ENCODE measurements at places on chromosomes 11 and 22.

GRCh38 chr11:109426442-109427240, 4.7 kb downstream of the C11orf87 start:
- DNase-seq: no peak

GRCh38 chr11:22807855-22808570, 21.6 kb downstream of the SVIP start:
- no peak for DNase-seq

- DNase-seq: no peak
These were observed 22.8 kb downstream of the GRAP2 start for GRCh38 chr22:39923696-39924095.

DNA sequence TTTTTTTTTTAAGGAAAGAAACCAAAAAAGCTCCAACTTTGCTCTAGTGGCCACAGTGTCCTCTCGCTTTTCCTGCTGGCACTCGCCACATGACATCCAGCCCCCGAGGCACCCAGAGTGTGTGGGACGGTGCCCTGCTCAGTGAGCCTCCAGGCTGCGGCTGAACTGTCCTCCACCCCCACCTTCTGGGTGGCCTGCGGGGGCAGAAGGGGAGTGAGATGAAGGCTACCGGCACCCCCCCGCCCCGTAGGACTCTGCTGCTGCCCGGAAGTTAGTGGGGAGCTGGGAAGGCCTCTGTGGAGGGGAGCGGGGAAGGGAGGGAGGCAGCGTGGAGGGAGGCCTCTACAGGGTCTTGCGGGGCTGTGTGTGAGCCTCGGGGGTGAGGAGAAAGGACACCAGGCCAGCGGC, 264.4 kb downstream of the CTTN start:
- DNase-seq: no peak

GRCh38 chr11:122271745-122272144, 155.7 kb upstream of the BLID start:
- no peak for DNase-seq

GRCh38 chr11:10379022-10379421, 74.1 kb downstream of the ADM start:
- DNase-seq: no peak

DNA sequence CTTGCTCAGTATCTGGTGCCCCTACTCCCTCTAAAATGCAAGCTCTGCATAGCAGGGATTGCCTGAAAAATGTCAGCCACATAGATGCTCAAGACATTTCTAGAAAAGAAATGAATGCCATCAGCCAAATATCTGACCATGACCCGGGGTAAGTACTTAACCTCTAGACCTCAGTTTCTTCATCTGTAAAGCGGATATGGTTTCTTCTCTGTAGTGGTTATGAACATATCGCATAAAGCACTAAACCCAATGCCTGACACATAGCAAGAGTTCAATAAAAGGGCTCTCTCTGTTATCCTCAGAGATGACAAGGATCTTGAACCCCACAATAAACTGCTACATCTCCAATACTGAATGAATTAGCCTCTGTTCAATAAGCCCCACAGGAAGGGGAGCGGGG, 122.6 kb downstream of the ABTB2 start:
- no peak for DNase-seq

DNA sequence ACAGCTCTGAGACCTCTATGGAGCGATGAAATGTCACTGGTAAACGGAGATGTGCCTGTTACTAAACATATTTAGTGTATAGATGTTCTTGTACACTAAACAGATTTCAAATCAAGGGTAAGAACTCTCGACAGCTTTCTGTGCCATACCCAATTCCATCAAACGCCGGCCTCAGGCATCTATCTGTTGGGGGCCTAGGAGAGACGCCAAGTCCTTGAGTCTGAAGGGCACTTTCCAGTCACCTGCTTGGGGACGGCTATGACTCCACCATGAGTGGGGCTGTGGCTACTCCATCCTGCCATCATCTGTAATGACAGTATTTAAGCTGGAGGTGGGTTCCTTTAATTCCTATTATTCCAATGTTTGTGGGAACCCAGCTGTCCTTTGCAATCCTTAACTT, 87.8 kb downstream of the SHANK2 start:
- no peak for DNase-seq

DNA sequence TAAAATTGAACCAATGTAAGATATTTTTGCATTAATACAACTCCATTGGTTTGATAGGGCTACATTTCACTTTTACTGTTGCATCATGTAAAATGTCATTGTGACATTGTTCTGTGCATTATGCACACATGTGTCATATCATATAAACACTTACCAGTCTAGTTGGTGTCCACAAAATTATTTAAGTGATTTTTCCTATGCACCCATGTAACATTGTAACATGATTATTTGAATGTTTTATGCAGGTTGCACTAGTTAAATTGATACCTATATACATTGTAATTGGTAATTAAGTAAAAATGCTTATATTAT, 9.6 kb upstream of the BIRC3 start:
- DNase-seq: no peak

- no peak for DNase-seq
These were observed 232.1 kb downstream of the ST3GAL4 start for GRCh38 chr11:126587541-126587940.

GRCh38 chr11:134027671-134028070, 41.2 kb upstream of the JAM3 start:
- no peak for DNase-seq

DNA sequence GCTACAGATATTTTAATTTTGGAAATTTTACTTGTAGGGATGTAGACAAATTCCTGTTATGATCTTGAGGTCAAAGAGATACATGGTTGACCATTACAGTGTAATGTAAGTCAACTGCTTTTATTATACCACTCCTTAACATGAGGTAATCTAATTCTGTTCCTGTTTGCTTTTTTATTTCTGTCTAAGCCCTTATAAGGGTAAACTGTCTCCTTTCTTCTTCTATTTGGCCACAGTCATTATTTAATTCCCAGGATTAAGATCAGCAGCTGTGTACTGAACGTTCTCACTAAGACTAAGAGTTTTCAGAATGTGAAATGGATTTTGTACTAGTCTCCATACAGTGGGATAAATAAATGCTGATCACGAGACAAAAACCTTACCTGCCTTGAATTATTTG, 32.8 kb downstream of the C2CD3 start:
- no peak for DNase-seq

DNA sequence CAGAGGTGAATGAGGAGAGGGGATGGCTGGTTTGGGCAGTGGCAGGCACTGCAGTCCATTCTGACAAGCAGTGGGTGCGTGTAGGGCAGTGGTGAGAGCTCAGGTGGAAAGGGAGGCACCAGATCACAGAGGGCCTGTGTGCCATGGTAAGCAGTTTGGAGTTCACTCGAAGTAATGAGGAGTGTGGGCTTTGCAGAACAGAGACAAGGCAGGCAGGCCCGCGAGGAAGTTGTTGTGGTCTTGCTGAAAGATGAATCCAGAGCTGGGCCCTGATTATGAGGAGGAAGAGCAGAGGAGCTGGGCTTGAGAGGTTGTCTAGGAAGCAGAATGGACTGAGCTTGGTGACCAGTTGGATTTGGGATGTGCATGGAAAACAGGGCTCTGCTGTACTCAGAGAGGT, 1.6 kb upstream of the DNAJB13 start:
- no peak for DNase-seq

GRCh38 chr11:94144664-94145063, 16.0 kb downstream of the PANX1 start:
- DNase-seq: no peak

GRCh38 chr11:70633610-70634009, 235.3 kb downstream of the CTTN start:
- no peak for DNase-seq

DNA sequence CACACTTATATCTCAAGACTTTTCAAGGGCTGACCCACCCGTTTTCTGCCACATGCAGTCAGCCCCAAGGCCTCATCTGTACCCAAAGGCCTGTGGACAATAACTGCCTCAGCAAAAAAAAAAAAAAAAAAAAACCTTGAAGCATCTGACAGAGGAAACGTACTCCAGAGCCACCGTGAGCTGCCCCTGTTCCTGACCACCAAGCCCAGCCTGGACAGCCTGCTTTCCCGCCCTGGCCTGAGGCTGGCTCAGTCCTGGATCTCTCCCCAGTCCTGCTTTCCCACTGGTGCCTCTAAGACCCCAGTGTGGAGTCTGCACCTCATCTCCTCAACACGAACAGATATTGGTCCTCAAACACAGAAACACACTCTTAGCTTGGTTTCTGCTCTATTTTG, 66.5 kb downstream of the SLC35F2 start:
- DNase-seq: no peak

GRCh38 chr11:111976767-111977145, 39.6 kb downstream of the DIXDC1 start:
- DNase-seq: no peak

GRCh38 chr11:60859616-60860250, 4.0 kb upstream of the PTGDR2 start:
- DNase-seq: no peak

GRCh38 chr11:7591107-7591894, 77.5 kb downstream of the PPFIBP2 start:
- no peak for DNase-seq

DNA sequence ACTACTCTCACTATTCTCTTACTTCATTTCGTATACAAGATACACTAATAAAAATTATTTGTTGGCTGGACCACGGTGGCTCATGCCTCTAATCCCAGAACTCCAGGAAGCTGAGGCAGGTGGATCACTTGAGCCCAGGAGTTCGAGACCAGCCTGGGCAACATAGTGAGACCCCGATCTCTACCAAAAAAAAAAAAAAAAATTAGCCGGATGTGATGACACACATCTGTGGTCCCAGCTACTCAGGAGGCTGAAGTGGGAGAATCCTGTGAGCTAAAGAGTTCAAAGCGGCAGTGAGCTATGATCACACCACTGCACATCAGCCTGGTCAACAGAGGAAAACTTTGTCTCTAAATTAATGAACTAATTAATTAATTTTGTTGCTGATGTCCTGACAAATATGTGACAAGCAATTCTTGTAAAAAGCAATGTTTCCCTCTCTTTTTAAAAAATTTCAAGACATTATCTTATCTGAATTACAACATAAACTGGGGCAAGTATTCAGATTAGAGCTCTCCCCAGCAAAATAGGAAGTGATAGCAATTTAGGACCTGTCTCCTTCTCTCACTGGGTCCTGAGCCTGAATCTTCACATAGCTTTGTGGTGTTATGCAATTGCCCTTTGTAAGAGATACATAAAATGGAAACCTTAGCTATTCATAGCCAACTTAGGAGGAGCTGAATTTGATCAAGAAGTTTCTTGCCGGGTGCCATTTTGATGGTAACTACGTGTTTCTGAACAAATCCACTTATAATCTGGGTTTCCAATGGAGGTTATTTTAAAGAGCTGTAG, 17.6 kb upstream of the TMA7B start:
- DNase-seq: no peak

DNA sequence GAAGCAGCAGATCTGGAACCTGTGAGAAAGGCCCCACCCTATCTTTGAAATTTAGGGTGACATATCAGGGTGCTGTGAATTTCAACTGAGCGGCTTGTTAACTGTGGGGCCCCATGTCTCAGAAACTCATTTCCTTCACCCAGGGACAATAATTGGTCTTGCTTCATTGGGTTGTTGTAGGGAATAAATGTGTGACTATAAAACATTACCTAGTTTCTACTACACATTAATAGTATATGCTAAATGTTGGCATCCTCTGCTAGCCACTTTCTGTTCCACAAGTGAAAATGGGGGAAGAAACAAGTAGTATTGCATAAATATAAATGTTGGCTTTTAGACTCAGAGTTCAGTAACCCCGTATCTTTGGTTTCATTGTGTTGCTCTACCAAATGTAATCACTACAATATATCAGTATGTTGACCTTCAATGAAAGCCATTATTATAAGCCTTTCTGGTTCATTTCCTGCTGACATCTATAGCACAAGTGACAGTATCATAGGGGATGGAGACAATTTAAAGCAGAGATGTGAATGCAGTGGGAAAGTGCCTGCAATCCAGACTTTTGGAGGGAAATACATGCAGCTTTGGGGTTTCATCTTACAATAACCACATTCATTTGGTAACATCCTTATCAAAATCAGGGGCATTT, 905.5 kb upstream of the RAG2 start:
- no peak for DNase-seq

DNA sequence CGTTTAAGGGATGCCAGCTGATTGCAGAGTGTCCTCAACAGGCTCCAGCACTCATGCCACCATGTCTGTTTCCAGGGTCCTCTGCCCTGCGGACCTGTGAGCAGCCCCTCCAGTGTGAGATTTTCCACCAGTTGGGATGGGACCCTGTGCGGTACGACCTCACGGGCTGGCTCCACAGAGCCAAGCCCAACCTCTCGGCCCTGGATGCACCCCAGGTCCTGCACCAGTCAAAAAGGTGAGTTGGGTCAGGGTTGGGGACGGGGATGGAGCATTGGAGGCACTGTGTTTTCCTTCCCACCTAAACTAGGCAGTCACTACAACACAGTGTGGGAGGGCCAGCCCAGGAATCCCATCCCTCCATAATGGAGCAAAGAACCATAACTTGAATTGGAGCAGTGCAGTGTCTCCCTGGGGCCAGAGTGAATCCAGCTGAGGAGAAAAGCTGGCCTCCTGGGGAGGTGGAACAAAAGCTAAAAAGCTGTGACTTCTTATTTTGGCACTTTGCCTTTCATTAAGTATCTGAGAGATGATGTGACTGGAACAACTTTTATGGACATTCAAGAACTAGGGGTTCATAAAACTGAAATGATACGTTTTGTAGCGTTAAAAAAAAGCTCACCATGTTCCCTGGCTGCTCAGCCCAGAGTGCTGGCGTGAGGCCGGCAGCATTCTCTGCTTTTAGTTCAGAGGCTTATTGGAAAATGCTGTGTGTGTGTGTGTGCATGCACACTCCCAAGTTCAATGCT, 101.8 kb downstream of the MYO18B start:
- DNase-seq: no peak

DNA sequence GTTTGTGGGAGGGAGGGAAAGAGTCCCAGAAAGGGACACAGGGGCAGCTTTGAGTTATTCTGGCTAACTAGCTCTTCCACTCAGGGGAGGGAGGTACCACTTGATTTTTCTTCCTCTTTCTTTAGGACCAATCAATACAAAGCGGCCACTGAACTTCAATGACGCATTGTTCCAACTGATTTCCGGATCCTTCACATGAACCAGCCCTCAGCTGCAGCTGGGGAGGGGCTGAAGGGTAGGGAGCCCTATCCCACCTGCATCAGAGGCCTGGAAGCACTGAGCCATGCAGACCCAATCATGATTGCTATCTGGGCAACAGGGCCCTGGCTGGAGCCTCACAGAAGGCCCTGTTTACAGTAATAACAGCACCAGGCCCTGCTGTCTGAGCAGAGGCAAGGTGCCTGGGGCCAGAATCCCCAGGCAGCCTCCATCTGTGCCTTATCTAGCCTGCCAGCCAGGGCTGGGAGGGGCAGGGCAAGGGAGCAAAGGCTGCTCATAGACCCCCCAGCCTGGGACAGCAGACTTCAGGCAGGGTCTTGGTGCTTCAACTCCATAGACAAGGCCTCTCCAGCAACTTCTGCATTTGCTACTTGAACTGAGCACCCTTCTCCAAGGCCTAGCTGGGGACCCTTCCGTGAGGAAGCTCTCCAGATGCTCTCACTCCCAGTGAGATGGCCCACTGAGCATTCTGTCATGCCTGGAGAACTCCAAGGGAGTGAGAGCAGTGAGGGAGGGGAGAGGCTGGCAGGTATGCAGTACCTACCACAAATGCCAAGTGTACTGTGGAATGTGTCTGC, 22.5 kb downstream of the CLPB start:
- DNase-seq: no peak

- peak; percentile 73 for DNase-seq
These were observed 141.1 kb upstream of the NARS2 start for GRCh38 chr11:78715639-78716311.

- no peak for DNase-seq
These were observed 572.6 kb downstream of the INSC start for GRCh38 chr11:15687342-15687741.
